ENCODE measurements at places on chromosomes 4 and X.

- DNase-seq = no peak
Observed at GRCh38 chr4:23853986-23854660, 35.7 kb downstream of the PPARGC1A start.

DNA sequence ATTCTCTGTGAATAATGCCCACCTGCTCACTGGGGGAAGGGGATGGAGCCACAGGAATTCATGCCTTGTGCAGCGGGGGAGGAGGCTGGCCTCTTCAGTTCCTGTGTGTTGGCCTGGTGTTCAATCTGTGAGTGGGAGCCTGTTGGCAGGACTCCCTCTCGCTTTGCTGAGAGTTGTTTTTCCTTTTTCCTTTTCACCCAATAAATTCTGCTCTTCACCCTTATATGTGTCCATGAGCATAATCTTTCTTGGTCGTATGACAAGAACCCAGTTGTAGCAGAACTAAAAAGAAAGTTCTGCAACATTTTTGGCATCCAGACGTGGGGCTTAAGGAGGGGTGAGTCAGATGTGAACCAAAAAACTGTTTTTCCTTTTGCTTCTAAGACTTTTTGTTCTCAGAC, 235.2 kb upstream of the HDX start:
- DNase-seq = no peak

GRCh38 chrX:118534716-118535493, 39.3 kb downstream of the DOCK11 start:
- no peak for DNase-seq

DNA sequence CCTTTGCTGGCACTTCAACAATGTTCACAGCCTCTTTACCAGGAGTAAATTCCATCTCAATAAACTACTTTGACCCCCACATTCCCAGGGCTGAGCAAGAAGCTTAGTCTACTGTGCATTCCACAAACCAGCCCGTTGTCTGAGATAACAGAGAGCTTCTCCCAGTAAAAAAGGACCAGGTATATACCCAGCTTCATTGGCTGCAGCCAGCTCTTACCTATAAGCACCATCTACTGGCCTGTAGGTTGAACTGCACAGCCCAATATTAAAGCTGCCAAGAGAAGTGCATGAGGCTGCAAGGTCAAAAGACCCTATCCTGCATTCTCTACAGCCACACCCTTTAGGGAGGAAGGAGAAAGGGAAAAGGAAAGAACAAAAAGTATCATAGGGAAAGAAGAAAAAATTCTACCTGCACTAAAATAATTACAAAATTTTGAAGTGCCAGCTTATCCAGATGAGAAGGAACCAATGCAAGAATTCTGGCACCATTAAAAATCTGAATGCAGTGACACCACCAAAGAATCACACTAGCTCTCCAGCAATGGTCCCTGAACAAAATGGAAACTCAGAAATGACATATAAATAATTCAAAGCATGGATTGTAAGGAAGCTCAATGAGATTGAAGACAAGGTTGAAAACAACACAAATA, 45.7 kb upstream of the INTU start:
- no peak for DNase-seq

- no peak for DNase-seq
Observed at GRCh38 chr4:47863486-47863885, 25.6 kb upstream of the CORIN start.

GRCh38 chrX:97145934-97146333, 262.2 kb downstream of the RPA4 start:
- no peak for DNase-seq

DNA sequence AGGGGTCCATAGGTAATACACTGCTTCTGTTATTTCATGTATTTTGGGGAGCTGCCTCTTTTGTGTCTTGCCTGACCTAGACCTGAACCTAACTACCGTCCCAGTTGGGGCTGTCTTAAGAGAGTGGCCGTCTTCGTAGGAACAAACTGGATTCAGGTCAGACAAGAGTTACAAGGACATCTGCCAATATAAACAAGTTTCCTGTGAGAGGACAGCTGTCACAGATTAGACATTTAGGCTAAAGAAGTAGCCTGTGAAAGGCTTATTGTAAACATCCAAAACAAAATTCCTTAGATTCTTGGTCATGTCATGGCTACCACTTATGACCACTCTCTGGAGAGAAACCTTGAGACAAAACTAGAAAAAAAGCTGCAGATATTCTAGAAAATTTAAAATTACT, 797.6 kb upstream of the AADAT start:
- DNase-seq = no peak

DNA sequence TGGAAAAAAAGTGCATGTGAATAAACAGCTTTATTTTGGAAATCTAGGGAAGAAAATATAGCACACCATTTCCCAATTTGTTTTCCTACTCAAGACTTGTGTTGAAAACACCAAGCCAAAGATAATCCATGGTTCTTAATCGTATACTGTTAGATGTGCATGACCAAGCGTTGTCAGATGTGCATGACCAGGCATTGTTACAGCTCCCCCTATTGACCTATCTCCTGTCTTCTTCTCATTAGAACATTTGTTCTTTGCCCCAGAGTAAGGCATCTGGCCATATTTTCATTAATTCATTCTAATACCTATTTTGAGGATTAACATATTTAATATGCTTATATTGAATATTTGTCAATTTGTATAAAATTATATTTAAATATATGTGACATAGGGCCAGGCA, 14.4 kb upstream of the VCX start:
- DNase-seq = no peak

DNA sequence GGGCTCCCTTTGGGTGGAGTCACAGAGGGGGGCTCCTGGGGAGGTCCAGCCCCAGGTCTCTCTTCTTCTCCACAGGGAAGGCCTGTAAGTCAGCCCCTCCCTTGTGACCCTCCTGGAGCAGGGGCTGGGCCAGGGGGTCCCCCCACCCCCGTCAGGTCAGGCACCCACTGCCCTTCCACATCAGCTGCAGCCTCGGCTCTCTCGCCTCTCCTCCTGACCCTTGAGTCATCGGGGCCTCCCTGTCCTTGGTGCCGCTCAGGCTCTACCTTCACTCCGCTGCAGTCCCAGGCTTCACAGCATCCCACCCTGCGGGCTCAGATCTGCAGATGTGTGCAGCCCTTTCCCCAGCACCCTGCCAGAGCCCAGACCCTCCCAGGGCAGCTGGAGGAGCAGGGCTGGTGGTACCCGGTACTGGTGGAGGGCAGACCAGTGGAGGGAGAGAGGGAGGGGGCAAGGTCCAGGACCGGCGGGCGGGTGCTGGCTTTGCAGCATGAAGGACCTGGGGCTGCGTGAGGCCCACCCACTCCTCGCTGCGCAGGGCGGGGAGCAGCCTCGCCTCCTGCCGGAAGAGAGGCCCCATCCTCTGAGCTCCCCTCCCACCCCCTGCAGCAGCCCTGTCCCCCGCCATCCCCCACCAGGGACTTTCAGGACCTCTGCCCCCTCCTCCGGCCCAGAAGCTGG, 117.1 kb downstream of the FAM53A start:
- no peak for DNase-seq

DNA sequence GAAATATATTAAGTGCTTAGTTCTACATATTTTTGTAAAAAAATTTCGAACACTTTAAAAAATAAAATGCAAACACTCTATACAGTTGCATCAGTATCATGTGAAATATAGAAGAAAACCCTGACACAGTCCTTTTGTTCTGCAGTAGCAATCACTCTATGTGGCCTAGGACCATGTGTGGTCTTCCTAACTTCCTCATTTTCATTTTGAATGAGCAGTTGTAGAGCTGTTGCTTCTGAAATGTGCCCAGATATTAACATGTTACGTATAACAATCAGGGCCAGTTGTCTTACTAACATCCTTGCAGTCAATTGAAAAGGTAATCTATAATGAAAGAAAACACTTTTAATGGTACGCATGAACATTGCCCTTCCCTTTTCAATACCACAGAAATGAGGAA, 107.9 kb downstream of the ZNF827 start:
- no peak for DNase-seq

GRCh38 chr4:145930592-145930991, 8.0 kb downstream of the ZNF827 start:
- DNase-seq = no peak
